ENCODE measurements at places on chromosomes 3 and 15. TPM values are rescaled to one million over a fixed set of nuclear protein-coding genes. Genes with fewer than 3 reads are reported as not detected.

GRCh38 chr3:170200987-170201386 lies 19.5 kb upstream of the PHC3 start:
- H3K27me3 ChIP-seq = no peaks in the 10 kb centered on the region
- no peaks in the 10 kb centered on the region for H3K4me1 ChIP-seq
- H3K27ac ChIP-seq = no peak overlapping the region
- H3K36me3 ChIP-seq = no peaks in the 10 kb centered on the region

GRCh38 chr3:45477041-45477725 lies 88.8 kb downstream of the LARS2 start:
- no peaks in the 10 kb centered on the region for H3K4me1 ChIP-seq
- no peaks in the 10 kb centered on the region for H3K36me3 ChIP-seq
- H3K27ac ChIP-seq = no peak overlapping the region
- H3K27me3 ChIP-seq = no peaks in the 10 kb centered on the region

DNA sequence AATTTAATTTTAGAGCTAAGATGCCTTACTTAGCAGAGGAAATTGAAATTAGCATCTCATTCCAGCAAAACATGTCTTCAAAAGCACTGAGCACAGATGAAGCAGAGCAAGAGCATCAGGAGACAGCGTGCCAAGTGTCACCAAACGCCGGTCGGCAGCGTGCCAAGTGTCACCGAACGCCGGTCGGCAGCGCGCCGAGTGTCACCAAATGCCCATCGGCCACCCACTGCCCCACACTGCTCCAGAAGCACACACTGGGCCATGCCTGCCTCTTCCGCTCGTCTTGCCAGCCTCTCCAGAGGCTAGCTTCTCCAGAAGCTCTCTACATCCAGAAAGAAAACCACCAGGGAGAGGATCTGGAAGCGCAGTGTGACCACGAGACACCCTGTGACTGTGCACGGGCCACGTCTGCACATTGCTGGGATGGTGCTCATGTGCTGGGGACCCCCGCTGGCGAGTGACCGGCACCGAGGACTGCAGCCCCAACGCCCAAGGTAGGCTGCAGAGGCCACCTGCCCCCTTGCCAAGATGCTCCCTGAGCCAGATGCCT lies 37.8 kb downstream of the CYFIP1 start:
- no peak overlapping the region for H3K4me3 ChIP-seq
- no peak overlapping the region for H3K27ac ChIP-seq
- H3K4me1 ChIP-seq = peaks cover 1% of the 10 kb centered on the region

The MASP1 gene
- 25.3 TPM for total RNA-seq

DNA sequence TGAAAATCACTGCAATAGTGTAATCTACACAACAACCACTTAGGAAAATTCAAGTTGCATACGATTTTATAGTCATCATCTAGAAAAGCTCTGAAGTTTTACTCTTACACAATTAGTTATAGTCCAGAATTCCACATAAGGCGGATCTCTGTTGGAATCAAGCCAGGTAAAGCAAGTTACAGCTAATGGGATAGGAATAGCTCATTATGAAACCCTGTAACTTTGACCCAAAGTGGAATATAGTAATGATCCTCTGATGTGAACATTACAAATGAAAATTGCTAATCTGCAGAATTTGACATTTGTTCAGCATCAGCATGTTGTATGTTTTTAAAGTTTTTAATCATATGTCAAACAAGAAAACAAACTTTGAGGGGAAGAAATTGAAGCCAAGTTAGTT lies 4.4 kb downstream of the CERS3 start:
- no peak for DNase-seq
- H3K27me3 ChIP-seq = no peaks in the 10 kb centered on the region
- H3K4me3 ChIP-seq = no peak overlapping the region
- no peak overlapping the region for H3K27ac ChIP-seq
- H3K4me1 ChIP-seq = no peaks in the 10 kb centered on the region

GRCh38 chr3:67529915-67530314 lies 124.5 kb downstream of the SUCLG2 start:
- H3K36me3 ChIP-seq = no peaks in the 10 kb centered on the region
- DNase-seq = no peak
- H3K27ac ChIP-seq = no peak overlapping the region
- no peak overlapping the region for H3K4me3 ChIP-seq
- no peaks in the 10 kb centered on the region for H3K27me3 ChIP-seq
- no peaks in the 10 kb centered on the region for H3K4me1 ChIP-seq

DNA sequence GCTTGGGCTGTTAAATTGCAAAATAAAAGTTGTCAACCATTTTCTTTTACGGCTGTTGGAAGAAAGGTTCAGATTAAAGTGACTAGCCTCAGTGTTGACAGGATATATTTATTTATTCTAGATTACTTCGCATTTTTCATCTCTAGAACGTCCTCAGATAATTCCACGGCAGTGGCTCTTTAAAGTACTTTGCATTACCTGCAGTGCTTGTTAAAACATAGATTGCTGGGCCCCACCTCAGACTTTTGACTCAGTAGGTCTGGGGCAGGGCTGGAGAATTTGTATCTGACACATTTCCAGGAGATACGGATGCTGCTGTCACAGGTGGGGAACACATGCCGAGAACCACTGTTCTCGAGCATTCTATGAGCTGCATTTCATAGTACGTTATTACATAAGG lies 292.7 kb downstream of the EDEM1 start:
- DNase-seq = no peak
- no peaks in the 10 kb centered on the region for H3K36me3 ChIP-seq
- H3K27ac ChIP-seq = no peak overlapping the region
- no peak overlapping the region for H3K4me3 ChIP-seq
- no peaks in the 10 kb centered on the region for H3K27me3 ChIP-seq

GRCh38 chr3:52185837-52186236 lies 12.1 kb upstream of the ALAS1 start:
- H3K27ac ChIP-seq = no peak overlapping the region
- H3K4me3 ChIP-seq = no peak overlapping the region
- no peak for DNase-seq

The GOLGA8T gene
- not detected for total RNA-seq

GRCh38 chr3:61053781-61054496 lies 197.3 kb downstream of the FHIT start:
- no peaks in the 10 kb centered on the region for H3K27me3 ChIP-seq
- H3K4me3 ChIP-seq = no peak overlapping the region
- H3K36me3 ChIP-seq = no peaks in the 10 kb centered on the region
- DNase-seq = no peak

The SLC41A3 gene
- 65.9 TPM for total RNA-seq

The ARPC4 gene
- 117 TPM for total RNA-seq

GRCh38 chr3:40336511-40337135 lies 27.1 kb downstream of the EIF1B start:
- no peak overlapping the region for H3K27ac ChIP-seq
- no peaks in the 10 kb centered on the region for H3K36me3 ChIP-seq
- H3K4me1 ChIP-seq = no peaks in the 10 kb centered on the region
- H3K4me3 ChIP-seq = no peak overlapping the region
- H3K27me3 ChIP-seq = no peaks in the 10 kb centered on the region

GRCh38 chr3:186807231-186807630 lies 949 bp upstream of the RFC4 start:
- no peak overlapping the region for H3K27ac ChIP-seq
- H3K4me3 ChIP-seq = no peak overlapping the region
- H3K4me1 ChIP-seq = no peaks in the 10 kb centered on the region
- H3K27me3 ChIP-seq = no peaks in the 10 kb centered on the region
- no peaks in the 10 kb centered on the region for H3K36me3 ChIP-seq

DNA sequence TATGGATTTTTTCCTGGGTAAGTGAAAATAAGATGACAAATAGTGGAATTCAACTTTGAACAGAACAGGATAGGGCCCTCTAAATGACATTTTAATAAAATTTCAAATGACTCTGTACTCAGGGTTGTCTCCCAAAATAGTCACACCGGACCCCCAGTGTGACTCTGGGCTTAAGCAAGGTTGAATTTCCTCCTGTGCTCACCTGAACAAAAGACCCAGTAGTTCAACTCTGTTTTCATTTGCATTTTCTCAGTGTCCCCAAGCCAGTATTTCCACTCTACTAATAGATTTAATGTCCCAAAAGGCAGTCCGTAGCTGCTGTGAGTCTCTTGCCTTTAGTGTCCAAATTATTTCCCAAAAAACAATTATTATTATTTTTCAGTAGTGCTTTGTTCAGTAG lies 296.6 kb downstream of the PLOD2 start:
- no peaks in the 10 kb centered on the region for H3K36me3 ChIP-seq
- no peaks in the 10 kb centered on the region for H3K27me3 ChIP-seq
- H3K4me3 ChIP-seq = no peak overlapping the region
- no peak for DNase-seq

DNA sequence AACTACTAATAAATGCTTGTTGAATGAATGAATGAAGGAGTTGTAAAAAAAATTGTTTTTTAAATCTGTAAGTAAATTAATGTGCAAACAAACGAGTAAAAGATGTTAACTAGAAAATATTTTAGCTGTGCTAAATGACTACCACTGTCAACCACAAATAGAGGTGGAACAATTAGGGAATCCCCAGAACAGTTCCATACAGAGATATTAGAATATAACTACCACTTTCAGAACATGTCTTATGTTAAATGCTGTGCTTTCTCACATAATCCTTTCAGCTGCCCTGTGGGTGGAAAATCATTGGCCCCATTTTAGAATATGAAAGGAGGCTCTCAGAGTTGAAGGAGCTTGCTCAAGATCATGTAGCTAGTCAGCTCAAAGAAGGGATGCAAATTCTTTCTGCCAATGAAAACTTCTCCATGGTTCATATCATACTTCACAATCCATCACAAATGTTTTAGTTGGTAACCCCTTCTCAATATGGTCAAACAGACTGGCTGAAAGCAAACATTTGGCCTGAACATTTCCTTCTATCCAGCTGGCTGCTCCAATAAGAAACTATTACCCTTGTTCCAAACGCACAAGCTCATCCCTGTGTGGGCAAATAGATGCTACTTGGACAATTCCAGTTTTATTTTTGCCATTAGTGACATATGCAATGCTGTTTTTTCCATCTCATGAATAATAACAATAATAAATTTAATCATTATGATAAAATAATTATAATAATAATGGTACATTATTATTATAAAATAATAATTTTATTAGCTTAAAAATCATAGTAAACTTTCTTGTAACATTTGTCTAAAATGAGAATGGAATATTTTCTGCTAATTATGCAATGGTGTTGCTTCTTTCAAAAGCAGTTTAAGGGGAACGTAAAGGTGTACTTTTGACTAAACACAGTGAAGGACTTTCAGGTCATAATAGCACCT lies 290.4 kb upstream of the STT3B start:
- H3K36me3 ChIP-seq = no peaks in the 10 kb centered on the region
- DNase-seq = no peak
- no peaks in the 10 kb centered on the region for H3K27me3 ChIP-seq
- no peaks in the 10 kb centered on the region for H3K4me1 ChIP-seq

The GANC gene
- total RNA-seq = 11.8 TPM

GRCh38 chr3:89426060-89426459 lies 318.6 kb downstream of the EPHA3 start:
- no peaks in the 10 kb centered on the region for H3K27me3 ChIP-seq
- H3K36me3 ChIP-seq = no peaks in the 10 kb centered on the region
- no peaks in the 10 kb centered on the region for H3K4me1 ChIP-seq
- H3K27ac ChIP-seq = no peak overlapping the region

DNA sequence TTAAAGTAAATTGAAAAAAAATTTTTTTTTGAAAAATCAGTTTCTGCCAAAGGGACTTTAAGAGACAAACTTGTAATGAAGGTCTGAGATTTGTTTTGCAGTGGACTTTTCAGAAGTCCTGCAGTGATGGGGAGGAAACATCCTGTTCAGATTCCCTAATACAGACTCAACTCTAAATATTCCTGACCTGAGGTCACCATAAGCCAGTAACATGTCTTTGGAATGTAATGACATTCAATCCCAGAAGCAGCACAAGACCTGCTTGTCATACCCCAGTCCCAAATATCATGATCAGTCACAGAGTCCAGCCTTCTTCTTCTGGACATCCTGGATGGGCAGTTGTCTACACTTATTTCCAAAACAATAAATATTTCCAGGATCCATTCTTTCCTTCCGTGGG lies 53.6 kb downstream of the TMEM39A start:
- DNase-seq = no peak
- H3K4me3 ChIP-seq = no peak overlapping the region
- no peaks in the 10 kb centered on the region for H3K4me1 ChIP-seq

Measured in uterus (tissue), 4 donors.